ENCODE measurements at places on chromosomes 7 and 10.

GRCh38 chr7:32070051-32070405, 179 bp downstream of the PDE1C start:
- no peak for DNase-seq

DNA sequence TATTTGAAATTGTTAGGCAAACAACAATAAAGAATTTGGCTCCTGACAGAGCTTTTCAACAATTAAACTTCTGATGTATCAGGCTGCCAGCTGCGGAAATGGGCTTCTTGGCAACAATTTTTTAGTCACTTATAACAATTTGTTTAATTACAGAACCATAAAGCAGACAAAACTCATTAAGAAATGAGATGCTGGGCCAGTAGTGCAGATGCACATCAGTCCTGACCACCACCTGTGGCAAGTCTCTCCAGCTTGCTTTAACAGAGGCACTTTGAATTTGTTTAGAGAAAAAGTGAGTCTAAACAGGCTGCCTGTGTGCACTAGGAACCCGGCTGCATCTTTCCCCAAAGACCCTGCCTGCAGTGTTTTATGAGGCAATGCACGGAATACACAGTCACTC, 1124.4 kb downstream of the NXPH1 start:
- no peak for DNase-seq

DNA sequence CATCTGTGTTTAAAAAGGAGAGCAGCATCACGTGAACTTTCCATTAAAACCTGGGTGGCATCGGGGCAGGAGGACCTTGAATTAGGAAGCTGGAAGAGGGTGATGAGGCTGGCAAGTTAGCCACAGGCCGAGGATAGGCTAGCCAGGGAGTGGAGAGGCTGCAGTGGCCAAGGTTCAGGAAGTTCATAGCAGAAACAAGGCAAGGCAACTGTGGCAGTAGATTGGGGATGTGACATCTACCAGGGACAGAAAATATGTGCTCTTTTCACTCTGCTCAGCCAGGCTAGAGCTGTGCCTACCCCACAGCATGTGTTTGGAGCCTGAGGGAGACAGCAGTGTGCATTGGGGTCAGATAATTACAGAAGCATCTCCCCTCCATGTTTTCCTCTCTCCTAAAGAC, 2.2 kb upstream of the INPP5F start:
- DNase-seq, result no peak

DNA sequence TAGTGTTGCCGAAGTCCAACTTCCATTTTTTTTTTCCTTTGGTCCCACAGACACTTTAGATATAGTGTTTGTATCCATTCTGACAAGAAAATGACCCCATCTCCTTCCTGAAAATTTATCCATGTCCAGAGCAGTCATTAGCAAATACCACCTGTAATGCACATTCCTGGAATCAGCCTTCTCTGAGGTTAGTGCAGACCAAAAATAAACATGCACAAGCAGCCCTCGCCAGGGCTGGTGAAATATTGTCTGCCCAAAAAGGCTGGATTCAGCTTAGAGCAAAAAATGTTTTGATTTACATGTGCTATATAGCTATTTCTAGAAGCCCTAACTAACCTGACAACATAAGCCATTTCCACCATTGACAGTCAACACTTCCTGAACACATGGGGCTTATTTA, 145.7 kb downstream of the TAX1BP1 start:
- DNase-seq, result no peak

GRCh38 chr10:96987842-96988175, 155.7 kb downstream of the LCOR start:
- DNase-seq, result no peak

GRCh38 chr7:31368620-31369019, 28.1 kb upstream of the NEUROD6 start:
- peak; percentile 40 for DNase-seq

GRCh38 chr10:104824380-104825006, 183.4 kb downstream of the SORCS3 start:
- DNase-seq, result no peak

DNA sequence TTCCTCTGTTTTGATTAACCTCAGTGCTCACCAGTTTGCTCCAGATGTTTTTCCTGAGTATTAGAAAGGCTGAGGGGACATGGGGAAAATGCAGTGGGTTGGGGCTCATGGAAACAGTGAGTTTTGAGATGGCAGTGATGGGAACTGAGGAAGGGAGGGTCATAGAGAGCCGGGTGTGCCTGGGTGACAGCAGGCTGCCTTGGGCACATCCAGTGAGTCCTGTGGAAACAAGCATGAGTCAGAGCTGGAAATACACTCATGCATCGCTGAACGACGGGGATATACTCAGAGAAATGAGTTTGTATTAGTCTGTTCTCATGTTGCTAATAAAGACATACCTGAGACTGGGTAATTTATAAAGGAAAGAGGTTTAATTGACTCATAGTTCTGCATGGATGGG, 202.2 kb downstream of the TMEM178B start:
- DNase-seq, result no peak

DNA sequence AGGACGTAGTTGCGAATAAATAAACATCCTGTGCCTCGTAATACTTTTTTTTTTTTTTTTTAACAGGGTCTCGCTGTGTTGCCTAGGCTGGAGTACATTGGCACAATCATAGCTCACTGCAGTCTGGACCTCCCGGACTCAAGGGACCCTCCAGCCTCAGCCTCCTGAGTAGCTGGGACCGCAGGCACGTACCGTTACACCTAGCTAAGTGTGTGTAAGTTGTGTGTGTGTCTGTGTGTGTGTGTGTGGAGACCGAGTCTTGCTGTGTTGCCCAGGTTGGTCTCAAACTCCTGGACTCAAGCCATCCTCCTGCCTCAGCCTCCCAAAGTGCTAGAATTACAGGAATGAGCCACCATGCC, 573 bp upstream of the PON2 start:
- no peak for DNase-seq

- DNase-seq, result no peak
Observed at GRCh38 chr10:10772411-10772810, 245.3 kb upstream of the CELF2 start.

- DNase-seq, result no peak
Observed at GRCh38 chr7:23895666-23896096, 185.7 kb downstream of the STK31 start.

DNA sequence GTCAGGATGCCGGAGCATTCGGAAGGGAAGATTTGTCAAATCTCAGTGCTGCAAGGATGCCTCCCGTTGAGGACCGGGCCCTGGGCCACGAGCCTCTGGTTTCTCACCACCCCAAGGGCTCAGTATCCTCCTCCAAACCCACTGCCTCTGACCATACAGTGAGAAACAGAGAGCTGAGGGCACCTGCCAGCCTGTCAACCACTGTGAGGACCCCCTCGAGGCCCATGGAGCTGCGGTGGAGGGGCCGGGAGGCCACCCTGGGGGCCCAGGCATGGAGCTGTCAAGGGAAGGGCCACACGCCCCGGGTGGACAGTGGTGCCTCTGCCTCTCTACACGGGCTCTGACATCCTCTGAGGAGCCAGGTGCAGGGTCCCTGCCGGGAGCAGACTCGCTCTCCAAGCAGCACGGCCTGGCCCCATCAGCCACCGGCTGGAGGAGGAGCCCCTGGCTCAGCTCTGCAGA, 248.0 kb upstream of the TCERG1L start:
- DNase-seq, result no peak

DNA sequence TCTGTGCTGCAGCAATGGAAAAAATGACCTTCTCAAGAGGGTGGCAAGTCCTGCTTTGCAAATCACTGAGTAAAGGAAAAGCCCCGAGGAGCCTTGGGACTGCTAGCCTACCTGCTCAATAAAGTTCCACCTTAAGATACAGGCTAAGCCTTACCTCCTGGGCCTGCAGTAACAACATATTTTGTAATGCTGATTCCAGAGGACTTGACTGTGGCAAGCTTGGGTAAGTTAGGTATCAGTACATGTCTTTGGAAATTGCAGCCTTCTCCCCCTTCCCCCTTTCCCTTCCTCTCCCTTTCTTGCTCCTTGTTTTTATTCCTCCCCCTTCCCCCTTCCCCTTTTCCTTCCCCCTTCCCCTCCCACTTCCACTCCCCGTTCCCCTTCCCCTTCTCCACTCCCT, 126.2 kb downstream of the SORCS3 start:
- no peak for DNase-seq

DNA sequence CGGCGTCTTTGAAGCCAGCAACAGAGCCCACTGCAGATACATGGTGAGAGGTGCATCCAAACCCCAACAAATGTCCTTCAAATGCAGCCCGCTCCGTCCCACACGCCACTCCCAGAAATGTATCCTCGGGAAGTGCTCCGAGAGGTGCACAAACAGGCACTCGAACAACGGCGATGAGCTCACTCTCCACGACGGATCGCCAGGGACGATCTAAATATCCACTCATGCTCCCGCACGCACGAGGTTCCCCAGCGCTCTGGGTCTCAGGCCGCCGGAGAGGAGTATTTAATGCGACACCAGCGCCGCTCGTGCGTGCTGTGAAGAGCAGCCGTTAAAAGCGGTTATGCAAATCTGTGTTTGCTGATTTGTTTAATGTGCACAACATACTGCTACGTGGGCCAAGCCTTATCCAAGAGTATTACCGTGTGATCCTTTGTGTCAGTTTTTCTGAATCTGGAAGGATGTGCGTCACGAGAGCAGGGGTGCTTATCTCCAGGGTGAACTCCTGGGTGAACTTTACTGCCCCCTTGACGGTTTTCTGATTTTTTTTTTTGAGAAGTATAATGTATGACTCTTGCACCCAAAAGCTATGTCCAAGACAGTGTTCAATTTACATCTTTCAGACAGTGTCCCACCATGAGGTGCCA, 48.5 kb upstream of the PPP2R2D start:
- DNase-seq, result no peak

DNA sequence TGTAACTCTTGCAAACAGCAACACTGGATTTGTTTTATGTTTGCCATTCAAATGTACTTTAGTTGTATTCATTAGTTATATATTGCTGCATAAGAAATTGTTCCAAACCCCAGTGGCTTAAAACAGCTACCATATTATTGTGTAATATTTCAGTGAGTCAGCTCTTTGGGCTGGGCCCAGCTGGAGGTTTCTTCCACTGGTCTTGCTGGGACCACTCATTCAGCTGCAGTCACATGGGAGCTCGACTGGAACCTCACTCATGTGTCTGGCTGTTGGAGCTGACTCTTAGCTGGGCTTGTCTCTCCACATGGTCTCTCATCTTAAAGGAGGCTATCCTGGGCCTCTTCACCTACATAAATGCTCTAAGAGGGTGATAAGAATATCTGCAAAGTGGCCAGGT, 23.2 kb upstream of the PIP4K2A start:
- no peak for DNase-seq

- DNase-seq, result peak; percentile 6
Observed at GRCh38 chr7:124130-124949, 68.0 kb upstream of the FAM20C start.

GRCh38 chr10:100709146-100710082, 36.0 kb upstream of the PAX2 start:
- DNase-seq, result no peak

DNA sequence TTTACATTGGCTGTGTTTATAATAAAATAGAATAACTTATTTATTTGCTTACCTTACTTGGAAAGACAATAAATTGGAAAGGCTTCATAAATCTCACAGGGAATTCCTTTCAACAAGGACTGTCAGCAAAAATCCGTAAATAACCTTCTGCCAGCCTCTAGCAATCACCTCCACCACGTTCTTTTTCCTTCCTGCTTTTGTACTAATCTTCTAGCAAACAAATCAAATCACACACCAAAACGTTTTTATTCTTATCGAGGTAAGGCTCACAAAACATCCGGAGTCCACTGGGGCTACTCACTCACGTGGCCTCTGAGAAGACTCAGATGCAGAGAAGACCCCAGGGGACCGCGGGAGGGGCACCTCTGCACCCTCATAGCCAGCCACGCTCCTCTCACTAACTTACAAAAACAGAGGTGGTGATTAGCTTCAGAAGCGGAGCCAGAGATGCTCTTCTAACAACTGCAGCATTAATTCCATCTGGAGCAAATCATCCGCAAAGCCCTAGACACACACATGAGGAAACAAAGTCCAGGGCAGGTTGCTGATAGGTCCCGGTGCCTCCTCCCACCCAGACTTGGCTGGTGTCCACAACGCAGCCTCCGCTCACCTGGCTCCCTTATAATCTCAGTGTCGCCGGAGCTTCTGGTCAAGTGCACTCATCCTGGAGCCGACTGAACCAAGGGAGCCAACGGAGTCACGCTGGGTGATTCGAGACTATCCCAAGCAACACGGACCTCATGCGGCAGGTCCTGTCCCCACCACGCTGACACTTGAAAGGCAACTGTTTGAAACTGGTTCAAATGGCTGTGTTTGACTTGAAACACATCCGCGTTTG, 22.5 kb downstream of the CTBP2 start:
- DNase-seq, result peak; percentile 74

- no peak for DNase-seq
Observed at GRCh38 chr10:52994370-52994769, 221.8 kb upstream of the MBL2 start.

GRCh38 chr7:22587322-22587721, 87.3 kb upstream of the STEAP1B start:
- DNase-seq, result no peak

DNA sequence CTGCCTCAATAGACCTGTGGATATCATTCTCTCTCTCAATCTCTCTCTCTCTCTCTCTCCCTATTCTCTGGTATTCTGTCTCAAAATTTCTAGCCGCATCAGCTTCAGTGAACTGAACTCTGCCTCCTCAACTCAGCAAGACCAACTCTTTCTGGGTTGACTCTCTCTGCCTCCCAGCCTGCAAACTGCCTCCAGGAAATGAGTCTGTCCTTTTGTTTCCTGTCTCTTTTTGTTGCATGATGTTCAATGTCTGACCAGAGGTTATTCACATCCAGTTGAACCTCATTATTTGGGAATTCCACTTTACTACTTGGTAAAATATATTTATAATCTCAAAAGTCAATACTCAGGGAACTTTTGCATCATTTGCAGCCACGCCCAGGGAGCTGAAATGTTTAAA, 682.7 kb upstream of the FZD8 start:
- DNase-seq, result no peak

GRCh38 chr7:80677629-80678028, 39.2 kb downstream of the CD36 start:
- no peak for DNase-seq

- DNase-seq, result no peak
Observed at GRCh38 chr10:34609287-34609940, 205.7 kb downstream of the PARD3 start.

- DNase-seq, result no peak
Observed at GRCh38 chr7:100191775-100192174, 14.1 kb downstream of the STAG3 start.

- DNase-seq, result no peak
Observed at GRCh38 chr10:131708225-131708880, 192.5 kb upstream of the PPP2R2D start.

GRCh38 chr10:29720149-29720548, 85.4 kb upstream of the SVIL start:
- no peak for DNase-seq

GRCh38 chr7:137032436-137032835, 164.0 kb downstream of the CHRM2 start:
- no peak for DNase-seq

- no peak for DNase-seq
Observed at GRCh38 chr7:151452680-151453325, 12.9 kb upstream of the CRYGN start.

Measured in SHP77 (cell line).